ENCODE measurements at places on chromosomes 4 and X.

DNA sequence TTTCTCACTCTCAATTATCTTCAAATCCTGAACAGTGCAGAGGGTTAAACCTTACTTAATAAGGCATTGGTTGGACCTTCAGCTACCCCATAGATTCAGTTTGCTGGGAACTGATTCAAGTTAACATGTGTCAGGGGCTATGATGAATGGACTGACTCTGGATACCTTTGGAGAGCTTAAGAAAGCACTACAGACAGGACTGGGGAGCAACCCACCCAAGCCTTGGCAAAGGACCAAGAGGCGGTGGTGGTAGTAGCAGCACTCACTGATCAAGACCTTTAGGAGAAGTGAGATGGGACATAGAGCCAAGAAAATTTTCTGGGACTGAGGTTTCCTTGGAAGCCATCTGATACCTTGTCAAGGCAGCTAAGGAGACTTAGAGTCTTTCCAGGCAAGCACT is 43.0 kb upstream of the TAPT1 start:
- no peak for DNase-seq

- DNase-seq, result no peak
Observed at GRCh38 chr4:36624030-36624429, 342.6 kb downstream of the DTHD1 start.

- DNase-seq, result no peak
Observed at GRCh38 chr4:37627263-37627662, 58.9 kb downstream of the RELL1 start.

- no peak for DNase-seq
Observed at GRCh38 chr4:14743601-14744000, 258.7 kb upstream of the CPEB2 start.

DNA sequence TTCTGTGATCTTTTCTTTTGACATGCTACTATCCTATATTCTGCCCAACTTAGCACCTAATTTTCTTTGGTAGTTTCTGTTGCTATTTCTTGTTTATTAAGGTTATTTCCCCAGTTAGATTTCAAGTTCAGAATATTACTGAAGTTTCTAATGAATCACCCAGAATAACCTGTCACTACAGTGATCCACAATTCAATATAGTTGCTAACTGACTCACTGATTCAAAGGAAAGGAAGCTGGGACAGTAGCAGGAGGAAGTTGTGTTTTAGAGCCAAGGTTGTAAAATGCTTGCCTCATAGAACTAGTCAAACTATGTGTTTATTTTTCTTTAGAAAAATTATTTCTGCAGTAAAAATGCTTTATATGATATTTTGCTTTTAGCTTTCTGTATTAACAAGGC is 37.4 kb downstream of the PAK3 start:
- DNase-seq, result no peak

GRCh38 chr4:73864365-73864764 is 4.8 kb upstream of the CXCL1 start:
- no peak for DNase-seq

DNA sequence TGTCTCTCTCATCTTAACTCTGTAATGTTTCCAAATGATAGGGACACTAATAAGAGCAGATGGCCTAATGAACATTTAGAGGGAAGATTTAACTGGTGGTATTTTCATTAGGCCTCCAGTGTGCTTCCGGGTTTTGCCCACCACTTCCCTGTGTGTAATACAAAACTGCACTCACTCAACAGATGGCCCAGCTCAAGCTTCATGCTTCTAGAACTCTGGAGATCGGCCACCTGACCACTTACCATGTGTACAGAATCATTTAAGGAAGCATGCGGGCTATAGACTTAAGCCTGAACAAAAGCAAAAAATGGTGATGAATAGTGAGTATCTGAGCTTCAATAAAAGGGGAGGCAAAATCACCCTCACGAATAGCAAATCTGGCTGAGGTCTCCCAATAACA is 89.3 kb downstream of the SH2D1A start:
- no peak for DNase-seq

- DNase-seq, result no peak
Observed at GRCh38 chr4:26056406-26056805, 142.4 kb downstream of the SMIM20 start.

GRCh38 chr4:2067446-2068197 is 8.5 kb downstream of the NAT8L start:
- no peak for DNase-seq

GRCh38 chr4:34878961-34879360 is 1365.4 kb downstream of the ARAP2 start:
- DNase-seq, result no peak

DNA sequence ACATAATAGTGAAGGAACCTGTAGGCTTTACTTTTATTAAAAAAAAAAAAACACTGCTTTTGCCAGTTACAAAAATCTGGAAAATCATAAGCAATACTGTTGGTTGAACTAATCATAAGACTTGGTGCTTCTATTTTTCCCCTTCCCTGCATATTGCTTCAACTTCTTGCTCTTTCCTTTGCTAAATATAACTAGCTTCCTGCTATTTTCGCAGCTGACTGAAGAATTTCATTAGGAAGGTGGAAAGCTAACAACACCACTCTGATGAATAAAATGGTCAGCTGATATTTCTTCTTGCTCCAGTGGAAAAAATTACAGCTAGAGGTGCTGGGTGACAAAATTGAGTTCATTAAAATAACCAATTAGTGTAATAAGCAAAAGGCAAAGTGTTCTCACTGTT is 39.3 kb downstream of the MEPE start:
- DNase-seq, result no peak

- DNase-seq, result no peak
Observed at GRCh38 chrX:63508668-63509067, 157.5 kb upstream of the SPIN4 start.

GRCh38 chr4:47926667-47927258 is 12.4 kb upstream of the NFXL1 start:
- peak; percentile 63 for DNase-seq

- no peak for DNase-seq
Observed at GRCh38 chrX:8729811-8730210, 2.1 kb downstream of the ANOS1 start.

DNA sequence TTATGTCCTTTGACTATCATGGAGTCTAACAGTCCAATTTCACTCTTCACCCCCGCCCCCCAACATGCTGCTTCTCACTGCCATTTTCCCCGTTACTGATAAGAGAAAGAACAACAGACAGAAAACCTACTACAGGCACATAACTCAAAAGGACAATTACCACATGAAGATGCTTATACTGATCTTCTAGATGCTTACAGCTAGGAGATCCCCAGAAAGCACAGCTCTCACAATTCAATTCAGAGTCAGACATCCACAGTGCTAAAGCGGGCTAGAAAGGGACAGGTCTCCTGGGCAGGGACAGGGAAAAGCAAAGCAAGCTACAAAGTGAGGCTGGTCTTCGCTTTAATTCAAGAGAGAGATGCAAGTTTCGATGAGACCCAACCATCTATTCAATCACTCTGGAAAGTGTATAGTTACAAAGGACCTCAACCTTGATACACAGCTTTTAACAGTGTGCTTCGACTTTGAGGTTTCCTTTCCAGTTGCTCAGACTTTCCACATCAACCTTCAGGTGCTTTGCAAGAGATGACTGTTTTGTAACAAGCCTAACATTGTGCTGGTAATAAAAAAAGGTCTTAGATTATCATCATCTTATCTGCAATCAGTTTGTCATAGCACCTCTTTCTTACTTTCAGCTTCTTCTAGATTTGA is 60.9 kb downstream of the LEF1 start:
- no peak for DNase-seq

- DNase-seq, result no peak
Observed at GRCh38 chr4:24799544-24800324, 4.4 kb downstream of the SOD3 start.

- no peak for DNase-seq
Observed at GRCh38 chr4:17544205-17544604, 29.2 kb downstream of the CLRN2 start.

DNA sequence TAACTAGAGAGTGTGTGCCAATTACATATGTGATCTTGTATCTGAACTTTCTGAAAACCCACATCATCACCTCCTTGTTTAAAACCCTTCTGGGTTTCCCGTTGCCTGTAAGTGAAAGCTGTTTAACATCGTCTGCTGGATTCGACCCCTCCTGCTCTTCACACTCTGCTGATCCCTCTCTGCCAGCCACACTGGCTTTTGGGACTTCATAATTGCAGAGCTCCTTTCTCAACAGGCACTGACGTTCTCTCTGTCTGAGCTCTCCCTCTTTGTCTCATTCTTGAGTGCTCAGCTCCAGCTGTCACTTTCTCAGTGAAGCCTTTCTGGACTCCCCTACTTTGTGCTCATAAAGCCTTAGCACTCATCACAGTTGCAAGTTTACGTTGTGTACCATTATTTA is 153.9 kb downstream of the CEP135 start:
- no peak for DNase-seq

GRCh38 chr4:164058776-164059445 is 564.4 kb downstream of the TMA16 start:
- DNase-seq, result no peak

DNA sequence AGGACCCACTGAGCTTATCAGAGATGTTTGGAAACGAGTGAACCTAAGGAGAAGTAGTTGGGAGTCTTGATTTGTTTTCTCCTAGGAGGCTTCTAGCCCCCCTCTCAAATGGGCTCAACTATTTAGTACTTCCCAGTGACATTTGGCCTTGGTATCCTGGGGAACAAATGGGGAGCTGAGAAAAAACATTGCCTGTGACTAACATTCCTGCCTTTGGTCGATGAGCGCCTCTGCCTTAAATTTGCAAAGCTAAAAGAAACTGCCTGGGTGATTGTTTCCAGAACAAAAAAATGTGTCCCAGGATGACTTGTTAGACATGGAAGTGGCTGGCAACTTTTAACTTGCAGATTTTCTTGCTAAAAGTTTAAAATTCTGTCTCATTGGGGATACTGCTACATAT is 58.8 kb upstream of the IGFBP7 start:
- DNase-seq, result no peak

- no peak for DNase-seq
Observed at GRCh38 chrX:43949669-43950068, 23.5 kb downstream of the NDP start.
